Right atrium auricular region (tissue), 2 donors: ENCODE measurements at places on chromosomes 6 and 20. TPM values are rescaled to one million over a fixed set of nuclear protein-coding genes. Genes with fewer than 3 reads are reported as not detected.

Gene GJA10
- not detected for total RNA-seq

Gene SLC4A11
- total RNA-seq, result not detected

Gene LY6G6F
- not detected for total RNA-seq

Gene PRSS16
- total RNA-seq, result 1.7 TPM

Gene ECT2L
- total RNA-seq, result 3.5 TPM

DNA sequence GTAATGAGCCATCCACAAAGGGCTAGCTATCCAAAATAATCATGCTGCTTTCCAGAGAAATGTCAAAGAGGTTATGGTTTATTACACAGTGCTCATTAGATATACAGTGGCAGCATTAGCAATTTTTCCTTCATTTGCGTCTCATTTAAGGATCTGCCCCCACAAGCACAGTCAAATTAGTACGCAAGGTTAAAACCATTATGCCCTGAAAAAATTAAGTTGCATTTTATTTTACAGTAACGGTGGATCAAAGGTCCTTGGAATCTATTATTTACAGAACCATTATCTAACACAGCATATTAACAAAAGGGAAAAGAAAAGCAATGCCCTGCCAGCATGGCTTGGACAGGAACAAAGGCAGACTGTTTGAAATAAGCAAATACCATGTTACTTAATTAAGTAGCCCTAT is 144.8 kb downstream of the PDSS2 start:
- H3K27me3 ChIP-seq, result no peaks in the 10 kb centered on the region
- no peak overlapping the region for H3K4me3 ChIP-seq
- no peaks in the 10 kb centered on the region for H3K4me1 ChIP-seq
- no peaks in the 10 kb centered on the region for H3K36me3 ChIP-seq
- H3K27ac ChIP-seq, result no peak overlapping the region

- no peaks in the 10 kb centered on the region for H3K27me3 ChIP-seq
- peak overlapping the region; percentile 64 for H3K4me3 ChIP-seq
- H3K4me1 ChIP-seq, result no peaks in the 10 kb centered on the region
- no peaks in the 10 kb centered on the region for H3K36me3 ChIP-seq
- H3K27ac ChIP-seq, result no peak overlapping the region
These were observed 88.1 kb upstream of the TGM3 start for GRCh38 chr20:2207770-2208097.

DNA sequence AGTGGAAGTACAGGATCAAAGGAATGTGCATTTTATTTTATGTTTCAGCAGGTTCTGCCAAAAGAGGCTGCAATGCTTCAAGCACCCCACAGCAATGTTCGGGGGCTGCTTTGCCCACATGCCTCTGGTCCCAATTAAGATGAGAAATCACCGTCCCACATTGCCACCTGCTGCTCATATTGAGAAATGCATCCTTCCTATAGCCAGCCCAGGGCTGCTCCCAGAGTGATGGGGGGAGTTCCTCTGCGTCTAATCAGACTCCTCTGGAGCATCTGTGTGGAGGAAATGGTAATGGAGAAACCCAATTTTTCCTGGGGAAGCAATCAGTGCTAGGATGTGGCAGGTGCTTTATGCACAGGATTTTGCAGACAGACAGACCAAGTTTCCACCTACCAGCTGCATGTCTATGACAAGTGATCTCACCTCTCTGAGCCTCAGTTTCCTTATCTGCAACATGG is 33.7 kb downstream of the PTGIS start:
- H3K27ac ChIP-seq, result no peak overlapping the region
- H3K4me1 ChIP-seq, result no peaks in the 10 kb centered on the region
- H3K27me3 ChIP-seq, result no peaks in the 10 kb centered on the region

DNA sequence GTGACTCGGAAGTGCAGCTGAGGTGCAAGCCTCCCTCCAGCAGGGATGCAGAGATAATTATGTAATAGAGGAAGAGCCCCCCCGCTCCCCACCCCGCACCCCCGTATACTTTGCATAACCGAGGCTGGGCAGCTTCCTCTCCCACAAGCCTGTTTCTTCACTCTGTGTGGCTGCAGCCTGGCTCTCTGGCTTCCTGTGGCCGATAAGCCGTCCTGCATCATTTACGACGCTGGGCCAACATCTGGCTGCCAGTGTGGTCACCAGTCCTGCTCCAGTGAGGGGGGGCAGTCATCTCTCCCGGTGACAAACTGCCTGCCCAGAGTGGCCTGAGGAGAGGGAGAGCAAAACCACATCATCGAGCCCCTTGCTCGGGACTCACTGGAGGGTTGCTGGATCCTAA is 59.2 kb downstream of the RBM38 start:
- no peak overlapping the region for H3K4me3 ChIP-seq
- H3K36me3 ChIP-seq, result no peaks in the 10 kb centered on the region
- peak overlapping the region; percentile 63 for H3K27ac ChIP-seq
- DNase-seq, result no peak
- H3K4me1 ChIP-seq, result no peaks in the 10 kb centered on the region

GRCh38 chr6:713351-713750 is 20.4 kb upstream of the EXOC2 start:
- peaks cover 10% of the 10 kb centered on the region for H3K4me1 ChIP-seq
- no peaks in the 10 kb centered on the region for H3K27me3 ChIP-seq
- H3K27ac ChIP-seq, result no peak overlapping the region
- no peaks in the 10 kb centered on the region for H3K36me3 ChIP-seq

DNA sequence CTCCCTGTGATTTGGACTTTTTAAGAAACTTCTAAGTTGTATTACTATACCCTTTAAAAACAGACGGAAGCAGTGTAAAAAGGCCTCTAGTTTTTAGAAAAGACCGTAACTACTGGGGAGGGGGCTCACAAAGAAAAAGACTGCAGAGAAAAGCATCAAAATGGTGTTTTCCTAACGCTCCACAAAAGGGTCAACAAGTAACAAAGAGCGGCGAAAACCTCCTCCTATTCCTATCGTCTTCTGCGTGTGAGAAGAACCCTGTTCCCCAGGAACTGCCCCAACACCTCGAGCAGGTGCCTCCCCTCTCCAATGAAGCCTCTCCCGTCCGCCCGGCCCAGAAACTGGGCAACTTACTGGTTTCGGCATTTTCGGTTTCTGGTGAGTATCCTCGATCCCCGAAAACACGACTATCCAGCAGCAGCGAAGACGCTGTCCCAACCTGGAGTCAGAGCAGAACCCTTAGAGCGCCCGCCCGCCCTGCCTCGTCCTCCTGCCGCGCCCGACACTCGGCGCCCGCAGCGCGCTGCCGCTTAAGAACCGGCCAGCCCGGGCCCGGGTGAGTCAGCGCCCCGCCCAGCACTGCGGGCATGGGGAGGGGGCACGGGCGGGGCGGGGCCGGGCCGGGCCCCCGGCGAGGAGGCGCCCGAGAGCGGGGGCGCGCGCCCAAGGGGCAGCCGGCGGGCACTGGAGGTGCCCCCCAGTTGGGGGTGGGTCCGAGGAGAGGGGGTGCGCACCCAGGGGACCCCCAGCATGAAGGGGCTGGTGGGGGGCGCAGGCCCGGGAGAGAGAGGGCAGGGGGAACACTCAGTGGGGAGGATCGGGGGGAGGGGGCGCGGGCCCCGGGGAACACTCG is 1.2 kb downstream of the EZR start:
- no peaks in the 10 kb centered on the region for H3K36me3 ChIP-seq
- no peaks in the 10 kb centered on the region for H3K4me1 ChIP-seq

DNA sequence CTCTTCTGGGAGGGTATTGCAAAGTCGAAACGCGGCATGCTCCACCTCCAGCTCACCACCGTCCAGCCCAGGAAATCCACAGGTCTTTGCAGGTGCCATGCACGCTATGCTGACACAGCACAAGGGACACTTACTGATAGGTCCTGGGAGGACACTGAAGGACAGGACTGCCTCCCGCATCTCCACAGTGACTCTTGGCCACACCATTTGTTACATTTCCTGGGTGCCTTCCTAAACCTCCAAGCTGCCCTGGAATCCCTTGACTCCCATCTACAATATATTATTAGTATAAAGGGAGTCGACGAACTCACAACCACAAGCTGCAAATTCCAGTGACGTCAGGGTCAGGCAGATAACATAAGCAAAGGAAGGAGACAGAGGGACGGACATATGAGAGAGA is 106.9 kb downstream of the JPH2 start:
- no peaks in the 10 kb centered on the region for H3K36me3 ChIP-seq
- no peak overlapping the region for H3K4me3 ChIP-seq
- no peaks in the 10 kb centered on the region for H3K4me1 ChIP-seq
- DNase-seq, result no peak
- no peak overlapping the region for H3K27ac ChIP-seq
- no peaks in the 10 kb centered on the region for H3K27me3 ChIP-seq

DNA sequence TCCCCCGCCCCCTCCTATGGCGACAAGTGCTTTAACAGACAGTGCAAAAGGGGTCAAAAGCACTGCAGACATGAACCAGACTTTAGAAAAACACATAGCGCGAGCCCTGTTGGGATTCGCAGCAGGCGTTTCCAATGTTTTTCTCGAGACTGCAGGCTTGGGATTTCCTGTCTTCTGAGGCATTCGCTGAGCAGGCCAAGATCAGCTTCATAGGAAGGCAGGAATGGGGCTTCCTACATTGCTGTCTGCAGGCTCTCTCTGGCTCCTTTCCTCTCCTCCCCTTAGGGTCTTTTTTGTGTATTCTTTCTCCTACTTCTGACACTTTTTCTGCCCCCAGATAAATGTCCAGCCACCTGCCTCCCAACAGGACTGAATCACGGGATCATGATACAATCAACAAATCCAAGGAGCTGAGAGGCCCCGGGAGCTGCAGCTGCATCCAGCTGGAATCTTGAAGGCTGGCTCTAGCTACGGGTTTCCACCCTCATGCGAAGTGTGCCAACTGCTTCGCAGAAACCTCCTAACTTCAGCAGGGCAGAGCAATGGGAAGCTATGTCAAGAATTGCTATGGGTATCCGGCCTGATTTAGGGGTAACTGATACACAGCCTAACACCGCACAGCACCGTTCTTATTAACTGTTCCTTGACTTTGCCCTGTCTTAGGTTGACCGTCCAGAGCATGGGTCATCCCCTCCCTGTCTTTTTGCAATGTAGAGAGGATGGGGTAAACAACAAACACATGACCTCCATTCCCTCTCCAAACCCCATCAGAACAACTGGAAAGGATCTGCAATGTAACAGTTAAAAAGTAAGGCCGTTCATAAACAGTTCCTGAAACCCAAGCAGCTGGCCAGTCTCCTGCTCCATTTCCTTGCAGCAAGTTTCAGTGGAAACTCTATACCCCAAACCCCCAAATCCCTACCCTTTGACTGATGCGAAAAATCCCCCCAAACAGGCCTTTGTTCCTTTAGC is 31.5 kb downstream of the SNX5 start:
- H3K36me3 ChIP-seq, result peaks cover 17% of the 10 kb centered on the region
- peak; percentile 81 for DNase-seq
- no peaks in the 10 kb centered on the region for H3K27me3 ChIP-seq
- H3K4me3 ChIP-seq, result no peak overlapping the region
